Activated CD4-positive, alpha-beta T cell treated with anti-CD3 and anti-CD28 coated beads, Interleukin-2, amount 50 U/mL, for 48 hours (primary cell): ENCODE measurements at places on chromosomes 5 and 9.

- no peak for DNase-seq
Measured at GRCh38 chr9:105242557-105242956, 1.9 kb upstream of the SLC44A1 start.

DNA sequence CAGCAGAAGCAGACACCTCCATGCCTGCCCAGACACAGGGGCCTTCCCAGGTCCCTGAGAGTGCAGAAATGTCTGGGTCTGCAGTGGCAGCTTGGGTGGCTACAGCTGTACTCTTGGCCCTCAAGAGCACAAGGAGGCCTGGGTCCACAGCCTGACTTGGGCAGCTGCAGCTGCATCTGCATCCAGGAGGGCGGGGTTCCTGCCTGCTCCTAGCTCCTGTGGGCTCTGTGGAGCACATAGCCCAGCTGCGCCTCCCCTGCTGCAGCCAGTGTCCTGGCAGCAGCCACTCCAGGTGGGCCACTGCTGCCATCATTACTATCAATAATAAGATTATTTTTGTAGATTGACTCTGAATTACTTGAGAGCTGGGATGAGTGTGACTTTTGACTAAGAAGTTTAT, 162.0 kb upstream of the PTCH1 start:
- no peak for DNase-seq

DNA sequence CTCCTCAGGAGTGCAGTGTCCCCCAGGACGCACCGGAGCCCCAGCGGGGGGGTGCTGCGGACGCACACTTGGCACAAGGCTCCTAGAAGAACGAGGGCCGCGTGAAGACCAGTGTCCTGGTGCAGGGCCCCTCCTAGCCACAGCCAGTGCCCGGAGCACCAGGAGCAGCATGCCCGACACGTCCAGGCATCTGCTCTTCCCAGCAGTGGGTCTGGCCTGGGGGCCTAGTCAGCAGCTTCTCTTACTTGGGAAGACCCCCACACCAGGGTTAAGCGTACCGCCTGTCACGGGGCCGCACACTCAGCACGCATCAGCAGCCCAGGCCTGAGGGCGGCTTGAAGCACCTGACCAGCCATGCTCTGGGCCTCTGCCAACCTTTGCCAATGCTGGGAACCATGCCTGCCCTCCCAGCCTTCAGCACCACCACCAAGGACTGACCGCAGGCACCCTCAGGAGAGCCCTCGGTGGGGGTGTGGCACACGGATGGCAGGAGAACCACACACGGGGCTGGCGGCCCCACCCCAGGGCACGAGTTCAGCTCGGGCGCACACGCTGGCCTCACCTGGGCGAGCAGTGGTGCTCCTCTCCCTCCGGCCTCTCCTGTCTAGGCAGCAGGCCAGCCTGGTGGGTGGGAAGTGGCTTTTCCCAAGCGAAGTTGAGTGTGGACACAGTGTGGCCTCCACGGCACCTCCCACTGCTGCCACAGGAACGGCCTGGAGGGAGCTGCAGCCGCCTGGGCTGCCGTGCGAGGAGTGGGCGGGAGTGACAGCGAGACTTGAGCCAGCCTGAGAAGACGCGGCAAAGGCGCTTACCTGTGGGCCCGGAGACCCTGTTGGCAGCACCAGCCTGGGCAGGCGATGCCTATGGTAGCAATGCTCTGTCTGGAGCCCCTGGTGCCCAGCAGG, 12.0 kb upstream of the AJM1 start:
- DNase-seq = no peak

GRCh38 chr5:109855056-109855455, 165.3 kb downstream of the MAN2A1 start:
- no peak for DNase-seq

GRCh38 chr9:133539991-133540697, 5.6 kb downstream of the ADAMTSL2 start:
- DNase-seq = no peak

DNA sequence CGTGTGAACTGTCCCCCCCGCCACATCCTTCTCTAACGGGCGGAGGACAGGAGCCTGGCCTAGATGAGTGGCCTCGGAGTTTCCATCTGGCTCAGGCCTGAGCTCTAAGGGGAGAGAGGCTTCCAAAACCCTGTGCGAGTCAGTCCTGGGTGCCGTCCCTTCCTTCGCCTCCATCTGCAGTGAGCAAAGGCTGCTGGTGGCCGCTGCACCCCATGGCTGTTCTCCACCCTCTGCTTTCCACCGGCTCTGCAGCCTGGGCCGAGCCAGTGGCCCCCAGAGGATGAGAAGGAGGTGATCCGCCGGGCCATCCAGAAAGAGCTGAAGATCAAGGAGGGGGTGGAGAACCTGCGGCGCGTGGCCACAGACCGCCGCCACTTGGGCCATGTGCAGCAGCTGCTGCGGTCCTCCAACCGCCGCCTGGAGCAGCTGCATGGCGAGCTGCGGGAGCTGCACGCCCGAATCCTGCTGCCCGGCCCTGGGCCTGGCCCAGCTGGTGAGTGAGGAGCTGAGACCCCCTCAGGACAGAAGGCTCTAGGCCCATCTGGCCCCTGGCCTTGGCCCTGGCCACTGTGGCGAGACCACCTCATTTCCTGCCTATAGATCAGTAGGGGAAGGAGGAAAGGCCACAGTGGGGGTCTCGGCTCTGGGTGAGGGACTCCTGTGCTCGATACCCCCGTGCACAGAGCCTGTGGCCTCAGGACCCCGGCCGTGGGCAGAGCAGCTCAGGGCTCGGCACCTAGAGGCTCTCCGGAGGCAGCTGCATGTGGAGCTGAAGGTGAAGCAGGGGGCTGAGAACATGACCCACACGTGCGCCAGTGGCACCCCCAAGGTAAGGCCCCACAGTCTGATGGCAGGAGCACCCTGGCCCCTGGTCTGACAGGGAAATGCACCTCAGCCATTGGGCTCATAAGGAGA, 3.0 kb downstream of the PKN3 start:
- no peak for DNase-seq

- no peak for DNase-seq
Measured at GRCh38 chr5:19001054-19001453, 986.9 kb downstream of the CDH18 start.

DNA sequence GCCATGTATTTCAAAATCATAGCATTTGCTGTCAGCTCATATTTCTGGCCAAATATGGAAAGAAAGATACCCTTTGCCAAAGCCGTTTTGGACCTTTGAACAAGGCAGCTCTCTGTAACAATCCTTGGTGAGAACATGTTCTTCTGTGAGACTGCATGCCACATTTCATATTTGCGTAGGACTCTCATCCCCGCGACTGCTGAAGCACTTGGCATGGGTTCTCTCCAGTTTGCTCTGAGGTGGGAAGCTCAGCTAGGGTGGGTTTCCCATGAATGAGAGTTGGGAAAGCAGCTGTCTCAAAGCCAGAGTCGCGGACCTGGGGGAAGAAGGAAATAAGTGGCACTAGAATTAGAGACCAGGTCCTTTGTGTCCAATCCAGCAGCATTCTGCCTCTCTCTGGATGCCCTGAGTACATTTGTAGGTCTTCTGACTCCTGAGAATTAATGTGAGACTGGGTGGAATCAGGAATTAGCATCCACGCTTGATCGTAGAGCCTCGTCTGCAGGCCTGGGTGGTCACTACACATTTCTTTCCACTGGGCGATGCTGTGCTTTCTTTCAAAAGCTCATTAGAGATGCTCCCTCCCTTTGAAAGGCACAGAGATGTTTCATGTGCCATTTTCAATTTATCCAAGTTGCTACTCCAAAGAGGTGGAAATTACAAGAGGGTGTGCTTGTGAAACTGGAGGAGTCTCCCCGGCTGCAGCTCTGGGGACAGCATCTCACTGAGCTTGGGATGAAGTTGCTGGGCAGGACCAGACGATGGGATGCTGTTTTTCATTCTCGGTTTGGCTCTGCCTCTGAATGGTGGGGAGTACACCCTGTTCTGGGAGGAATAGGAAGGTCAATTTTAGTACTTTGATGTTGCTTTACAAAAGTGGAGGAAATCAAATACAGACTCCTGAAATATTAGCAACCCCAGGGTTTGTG, 197.2 kb downstream of the GADD45G start:
- no peak for DNase-seq

DNA sequence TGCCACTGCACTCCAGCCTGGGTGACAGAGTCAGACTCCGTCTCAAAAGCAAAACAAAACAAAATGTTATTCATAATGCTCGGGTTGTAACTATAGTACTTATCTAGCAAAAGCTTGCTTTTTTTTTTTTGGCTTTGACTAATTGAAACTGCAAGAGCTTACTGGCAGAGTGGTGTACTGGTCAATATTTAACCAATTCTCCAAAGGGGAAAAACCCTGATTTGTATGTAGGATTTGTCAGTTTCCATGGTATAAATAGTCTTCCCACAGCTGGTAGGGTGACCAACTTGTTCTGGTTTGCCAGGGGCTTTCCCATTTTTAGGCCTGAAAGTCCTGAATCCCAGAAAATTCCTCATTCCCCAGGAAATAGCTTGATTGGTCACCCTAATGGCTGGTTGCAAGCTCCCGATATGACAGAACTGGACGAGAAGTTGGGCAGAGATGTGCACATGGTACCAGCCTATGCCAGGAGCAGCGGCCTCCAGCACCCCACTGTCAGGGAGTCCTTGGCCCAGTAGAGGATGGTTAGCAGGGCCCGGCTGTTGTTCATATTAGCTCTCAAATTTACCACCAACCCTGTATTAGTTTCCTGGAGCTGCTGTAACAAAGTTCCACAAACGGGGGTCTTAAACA, 58.0 kb downstream of the FXN start:
- DNase-seq = no peak

GRCh38 chr5:34684281-34684979, 28.3 kb downstream of the RAI14 start:
- DNase-seq = peak; percentile 2

- no peak for DNase-seq
Measured at GRCh38 chr9:94085062-94085639, 887 bp downstream of the PTPDC1 start.

DNA sequence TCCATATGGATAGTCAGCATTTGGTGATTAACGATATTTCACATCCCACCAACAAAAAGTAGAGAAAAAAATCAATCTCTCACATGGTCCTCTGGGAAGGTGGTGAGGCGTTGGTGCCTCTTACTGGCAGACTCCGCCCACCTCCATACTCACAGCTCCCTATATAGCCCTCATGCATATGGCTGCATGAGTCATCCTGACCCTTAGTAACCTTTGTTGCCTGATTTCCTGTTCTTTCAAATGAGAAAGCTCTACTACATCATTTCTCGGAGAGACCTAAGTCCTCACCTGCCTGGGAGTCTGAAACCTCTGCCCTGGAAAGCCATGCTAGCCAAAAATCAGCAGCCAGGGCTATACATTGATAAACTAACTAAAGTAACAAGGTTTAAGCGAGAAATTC, 33.3 kb upstream of the ABCA1 start:
- DNase-seq = peak; percentile 68

GRCh38 chr5:90142541-90142940, 267.0 kb downstream of the CETN3 start:
- no peak for DNase-seq

DNA sequence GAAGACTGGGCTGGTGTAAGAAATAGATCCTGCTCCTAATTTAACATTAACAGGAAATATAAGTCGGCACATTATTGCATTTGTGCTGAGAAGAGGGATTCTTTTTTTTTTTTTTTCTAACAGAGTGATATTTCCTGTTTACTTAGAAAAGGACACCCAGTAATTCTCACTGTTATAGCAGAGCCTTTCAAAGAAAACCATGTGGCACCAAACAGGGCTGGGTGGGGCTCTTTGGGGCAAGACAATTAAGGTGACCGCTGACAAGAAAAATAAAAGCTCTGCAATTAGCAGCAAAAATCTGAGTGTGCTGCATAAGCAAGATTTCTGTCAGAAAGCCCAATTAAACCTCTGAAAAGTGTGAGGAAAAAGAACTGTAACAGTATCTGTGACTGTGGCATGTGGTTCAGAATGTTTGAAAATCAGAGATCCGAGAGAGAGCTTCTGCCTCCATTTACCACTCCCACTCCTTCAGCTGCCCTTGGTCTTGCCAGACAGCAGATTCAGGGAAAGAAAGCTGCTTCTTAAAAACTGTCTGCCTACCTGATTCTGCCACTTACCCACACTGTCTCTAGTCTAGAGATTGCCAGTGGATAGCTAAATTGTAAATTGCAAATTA, 77.1 kb upstream of the IQGAP2 start:
- peak; percentile 20 for DNase-seq

DNA sequence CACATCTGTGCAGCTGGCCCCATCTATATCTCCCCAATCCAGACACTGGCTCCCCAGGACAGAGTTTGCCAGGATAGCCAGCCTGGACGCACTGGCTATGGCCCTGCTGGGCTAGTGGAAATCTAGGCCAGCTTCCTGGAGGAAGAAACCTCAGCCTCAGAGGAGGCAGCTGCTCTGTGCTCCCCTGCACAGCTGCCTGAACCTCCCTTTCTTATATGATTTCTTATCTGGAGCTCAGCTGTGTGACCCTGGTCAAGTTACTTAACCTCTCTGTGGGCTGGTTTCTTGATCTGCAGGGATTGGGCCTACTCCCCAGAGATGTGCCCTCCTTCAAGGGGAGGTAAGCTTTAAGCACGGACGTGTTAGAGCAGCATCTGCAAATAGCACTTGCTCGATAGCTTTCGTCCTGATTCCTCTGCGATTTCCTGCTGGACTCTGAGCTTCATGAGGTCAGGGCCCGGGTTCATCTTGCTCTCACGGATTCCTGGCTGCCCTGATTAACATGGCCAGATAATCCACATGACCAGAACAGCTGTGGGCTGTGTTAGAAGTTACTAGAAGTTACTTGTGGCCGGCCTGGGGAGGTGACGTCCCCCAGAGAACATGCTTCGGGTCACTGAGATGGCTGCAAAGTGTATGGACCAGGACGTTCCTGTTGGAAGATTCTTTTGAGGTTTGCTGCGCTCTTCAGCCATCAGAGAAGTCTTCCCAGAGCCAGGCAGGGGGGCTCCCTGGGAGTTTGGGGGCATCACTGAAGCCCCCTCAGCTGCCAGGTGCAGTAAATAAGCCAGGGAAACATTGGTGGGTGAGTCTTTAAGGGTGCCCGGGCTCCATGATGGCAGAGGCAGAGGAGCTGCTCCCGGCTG, 14.5 kb downstream of the C9orf50 start:
- no peak for DNase-seq

- no peak for DNase-seq
Measured at GRCh38 chr5:90866333-90866732, 307.7 kb downstream of the ADGRV1 start.

DNA sequence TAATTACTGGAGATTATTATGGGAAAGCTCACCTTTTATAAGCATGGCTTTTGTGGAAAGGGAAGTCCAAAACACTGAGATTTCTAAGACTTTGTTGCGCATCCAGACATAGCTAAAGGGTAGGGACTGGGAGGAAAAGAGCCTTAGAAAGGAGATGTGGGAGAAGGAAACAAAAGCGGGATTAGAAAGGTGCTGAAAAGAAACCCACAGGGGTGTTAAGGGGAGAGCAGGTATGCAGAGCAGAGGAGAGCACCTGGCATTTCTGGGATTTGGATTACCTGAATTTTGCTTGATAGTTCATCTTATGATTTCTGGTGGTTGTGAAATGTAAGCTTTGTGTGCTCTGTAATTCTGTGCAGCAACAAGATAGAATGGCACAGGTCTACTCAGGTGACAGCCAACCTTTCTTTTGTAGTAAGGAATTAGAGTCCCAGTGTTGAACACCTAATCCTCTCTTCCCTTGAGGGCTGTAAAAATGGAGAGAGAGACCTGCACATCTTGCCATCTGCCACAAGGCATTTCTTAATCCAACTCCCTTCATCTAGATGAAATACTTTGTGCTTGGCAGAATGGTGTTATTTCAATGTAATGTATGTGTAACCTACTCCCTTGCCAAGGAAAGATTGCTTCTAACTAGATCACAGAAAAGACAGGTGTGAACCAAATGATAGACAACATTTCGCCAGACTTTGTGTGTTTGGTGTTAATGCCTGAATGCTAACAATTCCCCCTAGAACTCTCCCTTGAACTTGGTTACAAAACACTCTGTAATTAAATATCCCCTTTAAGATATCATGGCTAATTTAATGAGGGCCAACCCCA, 47.4 kb downstream of the ATPSCKMT start:
- no peak for DNase-seq
